ENCODE measurements at places on chromosomes 2 and 18.

- DNase-seq: no peak
Observed at GRCh38 chr2:111138839-111139238, 18.1 kb downstream of the BCL2L11 start.

DNA sequence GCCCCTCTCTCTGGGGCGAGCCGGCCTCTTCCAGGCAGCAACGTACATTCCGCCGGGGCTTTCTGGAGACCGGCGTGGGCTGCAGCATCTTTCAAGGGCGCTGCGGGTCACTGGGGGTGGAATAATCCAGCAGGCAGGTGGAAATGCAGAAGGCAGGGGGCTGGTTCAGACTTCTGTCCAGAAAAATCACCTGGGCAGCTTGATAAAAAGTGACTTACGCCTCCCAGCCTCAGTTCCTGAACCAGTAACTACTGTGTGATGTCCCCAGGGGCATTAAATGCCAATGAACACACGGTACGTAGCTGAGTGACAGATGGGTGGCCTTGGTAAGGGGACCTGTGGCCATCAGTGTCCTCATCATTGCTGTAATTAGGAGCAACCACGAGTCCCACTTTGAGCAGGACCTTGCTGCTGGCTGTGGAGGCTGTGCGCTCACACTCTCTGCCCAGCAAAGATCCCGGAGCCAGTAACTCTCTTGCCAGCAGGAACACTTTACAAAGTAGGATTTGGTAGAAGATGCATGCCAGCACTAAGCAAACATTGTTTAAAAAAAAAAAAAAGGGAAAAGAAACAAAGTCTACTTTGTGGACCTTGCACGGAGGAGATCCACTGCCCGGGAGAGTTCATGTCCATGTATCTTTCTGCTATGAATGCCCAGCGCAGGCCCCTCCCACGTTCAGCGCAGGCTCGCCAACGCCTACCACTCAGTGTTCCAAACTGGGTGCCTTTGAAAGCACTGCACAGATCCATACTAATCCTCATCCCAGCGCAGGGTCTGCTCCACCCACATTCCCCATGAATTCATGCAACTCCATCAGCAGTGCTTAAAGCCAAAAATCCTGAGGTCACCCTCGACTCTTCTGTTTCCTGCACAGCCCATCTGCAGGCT lies 177.3 kb downstream of the HDAC4 start:
- no peak for DNase-seq

DNA sequence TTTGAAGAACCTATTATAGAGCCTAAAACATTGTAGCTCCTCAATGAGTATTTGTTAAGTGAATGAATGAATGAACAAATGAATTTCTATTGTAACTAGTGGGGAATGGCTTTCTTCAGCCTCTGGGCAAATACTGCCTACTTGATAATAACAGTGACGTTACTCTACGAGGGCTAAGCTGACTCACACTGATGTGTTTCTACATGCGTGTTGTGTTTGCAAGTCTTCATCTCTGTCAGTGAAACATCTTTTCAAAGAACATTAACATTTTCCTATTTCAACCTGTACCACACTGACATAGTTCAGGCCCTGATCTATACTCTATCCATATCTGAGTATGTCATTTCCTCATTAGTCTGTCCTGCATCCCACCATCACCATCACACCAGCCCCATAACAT lies 319.9 kb upstream of the ACVR2A start:
- DNase-seq: no peak

DNA sequence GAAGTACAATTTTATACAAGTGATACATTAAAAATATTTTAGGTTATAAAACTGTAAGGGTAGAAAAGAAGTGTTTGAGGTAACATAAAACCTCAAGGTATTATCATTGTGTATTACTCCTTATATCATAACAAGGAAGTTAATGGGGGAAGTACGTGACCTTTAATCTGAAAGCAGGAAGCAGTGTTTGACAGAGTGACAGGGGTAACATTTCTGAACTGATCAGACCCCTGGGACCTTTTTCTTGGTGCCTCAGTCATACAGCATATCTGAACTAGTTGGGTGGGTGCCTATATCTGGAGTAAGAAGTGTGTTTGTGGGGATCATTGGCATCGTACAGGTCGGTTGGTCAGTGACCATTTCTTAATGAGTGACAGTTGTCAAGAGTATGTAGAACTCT lies 43.0 kb downstream of the MALT1 start:
- DNase-seq: no peak

Data from GM23338 (cell line).